Left cardiac atrium (tissue), 4 donors: ENCODE measurements at places on chromosomes 6 and 20.
A peak's percentile ranks its signal among the peaks of the same experiment; 100 is the strongest.

DNA sequence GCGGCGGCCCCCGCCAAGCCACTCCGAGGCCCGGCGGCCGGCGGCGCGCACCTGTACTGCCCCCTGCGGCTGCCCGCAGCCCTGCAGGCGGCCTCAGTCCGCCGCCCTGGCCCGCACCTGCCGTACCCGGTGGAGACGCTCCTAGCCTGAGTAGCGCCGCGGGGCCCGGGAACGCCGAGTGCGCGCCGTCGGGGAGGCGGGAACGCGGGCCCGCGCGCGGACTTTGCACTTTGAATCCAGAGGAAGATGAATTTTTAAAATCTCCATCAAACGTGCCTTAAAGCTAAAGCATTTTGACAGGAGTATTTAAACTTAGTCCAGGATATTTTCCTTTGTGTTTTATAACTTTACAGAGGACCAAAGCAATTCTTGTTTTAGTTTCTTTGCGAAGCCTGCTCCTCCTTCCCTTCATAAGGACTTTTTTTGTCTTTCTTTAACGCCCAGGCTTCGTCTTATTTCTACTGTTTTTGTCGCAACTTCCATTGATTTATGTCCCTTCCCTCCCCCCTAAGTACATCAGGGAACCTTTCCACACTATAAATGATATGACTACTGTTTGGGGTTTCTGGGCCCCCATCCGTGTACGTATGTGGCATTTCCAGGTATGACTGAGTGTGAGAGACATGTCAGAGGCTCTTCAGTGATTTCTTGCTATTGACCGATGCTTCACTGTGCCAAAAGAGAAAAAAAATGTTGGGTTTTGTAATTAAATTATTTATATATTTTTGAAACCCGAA is 2.0 kb downstream of the FOXQ1 start:
- no peak for DNase-seq

- DNase-seq: no peak
Measured at GRCh38 chr6:79628466-79629288, 2.5 kb upstream of the SH3BGRL2 start.

DNA sequence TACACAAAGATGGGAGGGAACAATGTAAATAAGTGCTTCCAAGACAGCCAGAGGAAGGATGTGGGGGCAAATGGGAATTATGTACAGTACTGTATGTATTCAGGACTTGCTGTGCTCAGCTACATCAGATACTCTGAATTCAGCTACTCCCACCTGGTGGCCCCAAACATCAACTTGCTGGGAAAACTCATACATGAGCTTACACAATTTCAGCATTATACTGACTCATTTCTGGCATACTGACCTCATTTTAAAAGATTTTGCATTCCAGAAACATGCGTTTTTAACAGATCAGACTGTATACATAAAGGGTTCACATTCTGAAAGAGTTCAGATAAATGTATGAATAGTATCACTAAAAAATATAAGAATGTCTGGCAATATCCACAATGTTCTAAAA is 59.7 kb downstream of the GPX5 start:
- no peak for DNase-seq

DNA sequence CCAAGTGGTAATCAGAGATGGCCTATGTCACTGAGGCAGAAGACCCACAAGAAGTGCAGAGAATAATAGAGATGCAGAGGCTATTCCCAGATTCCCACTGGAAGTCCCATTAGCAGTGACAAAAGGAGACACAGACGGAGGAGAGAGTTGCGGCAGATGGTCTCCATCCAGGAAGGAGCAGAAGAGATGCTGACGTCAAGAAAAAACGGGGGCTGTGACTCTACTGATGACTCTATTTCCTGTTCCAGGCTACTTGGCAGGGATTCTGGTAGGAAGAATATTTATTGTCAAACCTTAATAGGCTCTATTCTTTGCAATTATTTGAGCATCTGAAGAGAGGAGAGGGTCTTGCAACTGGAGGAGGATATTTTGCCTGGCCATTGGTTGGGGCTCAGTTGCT is 246.0 kb upstream of the ECI2 start:
- DNase-seq: no peak

DNA sequence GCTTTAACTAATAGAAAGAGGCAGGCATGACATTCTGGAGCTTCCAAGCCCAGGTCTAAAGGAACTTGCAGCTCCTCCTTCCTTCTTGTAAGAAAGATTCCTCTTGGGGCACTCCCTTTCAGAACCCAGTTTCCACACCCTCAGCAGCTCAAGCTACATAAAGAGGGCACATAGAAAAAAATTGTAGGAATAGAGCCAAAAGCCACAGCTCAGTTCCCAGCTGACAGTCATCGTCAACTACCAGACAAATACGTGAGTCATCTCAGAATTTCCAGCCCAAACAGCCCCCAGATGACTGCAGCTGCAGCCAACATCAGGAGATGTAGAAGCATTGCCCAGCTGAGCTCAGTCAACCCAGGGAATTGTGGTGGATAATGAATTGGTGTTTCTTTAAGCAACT is 349.8 kb upstream of the ARID1B start:
- DNase-seq: peak; percentile 55

DNA sequence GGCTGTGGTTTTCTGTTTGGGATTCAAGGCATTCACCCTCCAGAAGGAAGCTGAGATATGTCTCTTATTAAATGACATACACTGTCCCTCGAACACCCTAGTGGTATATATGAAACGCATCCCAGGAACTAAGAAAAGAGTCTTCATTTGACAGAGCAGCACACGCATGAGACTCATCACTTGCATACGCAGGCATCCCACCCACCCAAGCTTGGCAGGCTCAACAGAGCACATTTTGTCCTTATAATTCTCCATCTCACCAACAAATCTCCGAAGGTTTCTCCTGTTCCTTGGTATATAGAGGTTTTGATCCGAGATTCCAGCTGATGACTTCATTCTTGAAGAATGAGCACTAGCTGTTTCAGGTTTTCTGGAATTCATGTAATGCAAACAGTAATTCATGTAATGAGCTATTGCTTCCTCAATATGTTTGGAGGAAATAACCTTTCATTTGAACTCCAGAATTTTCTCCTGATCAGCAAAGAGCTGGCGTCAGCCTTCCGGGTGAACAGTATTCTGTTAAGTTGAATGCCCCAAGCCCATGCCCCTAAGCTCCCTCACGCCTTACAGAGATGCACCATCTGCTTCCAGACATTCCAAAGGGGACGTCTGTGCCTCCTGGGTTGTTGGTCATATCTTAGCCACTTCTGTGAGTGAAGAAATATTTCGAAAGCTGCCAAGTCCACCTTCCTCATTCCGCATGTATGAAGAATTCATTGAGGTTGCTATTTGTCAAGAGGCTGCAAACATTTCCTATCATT is 66.0 kb upstream of the CDH4 start:
- no peak for DNase-seq

GRCh38 chr20:46897328-46897880 is 2.8 kb downstream of the EYA2 start:
- DNase-seq: no peak

- no peak for DNase-seq
Measured at GRCh38 chr6:17267566-17267965, 13.6 kb upstream of the RBM24 start.

GRCh38 chr6:159577564-159577963 is 115.5 kb downstream of the SOD2 start:
- DNase-seq: no peak

GRCh38 chr20:59063358-59064213 is 21.0 kb upstream of the PRELID3B start:
- DNase-seq: peak; percentile 80

- no peak for DNase-seq
Measured at GRCh38 chr6:19268117-19268516, 569.1 kb upstream of the ID4 start.

DNA sequence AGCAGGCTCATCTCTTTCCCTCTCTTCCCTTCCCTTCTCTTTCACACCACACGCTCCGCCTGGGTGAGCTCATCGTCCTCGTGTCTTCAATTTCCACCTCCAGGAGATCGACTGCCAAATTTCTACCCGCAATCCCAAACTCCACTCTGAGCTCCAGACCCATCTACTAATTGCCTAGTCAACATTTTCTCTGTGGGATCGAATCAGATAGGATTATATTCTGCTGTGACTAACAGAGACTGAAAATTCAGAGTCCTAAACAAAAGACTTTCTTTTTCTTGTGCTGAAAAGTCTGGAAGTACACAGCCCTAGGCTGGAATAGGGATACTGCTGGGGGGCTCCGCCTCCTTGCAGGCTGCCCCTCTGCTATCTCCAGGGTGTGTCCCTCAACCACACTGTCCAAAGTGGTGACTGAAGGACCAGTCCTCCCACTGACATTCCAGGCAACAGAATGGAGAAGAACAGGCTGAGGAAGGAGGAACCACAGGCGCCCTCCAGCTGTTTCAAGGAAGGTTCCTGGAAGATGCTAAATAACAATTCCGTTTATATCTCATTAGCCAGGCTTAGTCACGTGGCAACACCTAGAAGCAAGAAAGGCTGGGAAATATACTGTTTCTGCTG is 5.0 kb upstream of the HSPA12B start:
- no peak for DNase-seq

- DNase-seq: peak; percentile 76
Measured at GRCh38 chr20:35344354-35344837, 52.2 kb upstream of the FAM83C start.

GRCh38 chr6:66103954-66104353 is 396.9 kb upstream of the EYS start:
- DNase-seq: no peak

GRCh38 chr20:49704932-49705336 is 8.7 kb downstream of the B4GALT5 start:
- DNase-seq: no peak

DNA sequence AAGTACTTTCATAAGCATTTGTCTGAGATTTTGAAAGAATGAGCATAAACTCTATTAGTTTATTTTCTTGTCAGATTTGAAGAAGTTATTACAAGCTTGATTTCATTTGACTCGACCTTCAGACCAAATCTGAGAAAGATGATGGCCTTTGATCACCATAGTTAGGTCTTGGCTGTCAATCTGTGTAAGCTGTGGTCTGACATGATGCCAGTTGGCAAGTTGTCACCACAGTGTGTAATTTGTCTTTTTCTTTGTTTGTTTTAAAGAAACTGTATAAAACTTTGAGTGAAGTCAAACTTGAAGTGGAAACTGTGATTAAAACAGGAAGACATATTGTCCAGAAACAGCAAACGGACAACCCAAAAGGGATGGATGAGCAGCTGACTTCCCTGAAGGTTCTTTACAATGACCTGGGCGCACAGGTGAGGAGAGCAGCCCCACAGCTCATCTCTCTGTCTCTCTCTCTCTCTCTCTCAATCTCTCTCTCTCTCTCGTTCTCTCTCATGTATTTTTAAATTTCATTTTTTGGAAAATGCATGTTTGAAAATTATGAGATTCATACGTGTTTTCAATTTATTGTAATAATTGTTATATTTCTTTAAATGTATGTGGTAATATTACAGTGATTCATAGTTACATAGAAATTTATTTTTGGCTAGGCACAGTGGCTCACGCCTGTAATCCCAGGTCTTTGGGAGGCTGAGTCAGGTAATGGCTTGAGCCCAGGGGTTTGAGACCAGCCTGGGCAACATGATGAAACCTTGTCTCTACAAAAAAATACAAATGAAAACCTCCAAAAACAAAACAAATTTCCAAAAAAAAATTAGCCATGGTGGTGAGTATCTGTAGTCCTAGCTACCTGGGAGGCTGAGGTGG is 208.1 kb downstream of the UTRN start:
- DNase-seq: no peak

DNA sequence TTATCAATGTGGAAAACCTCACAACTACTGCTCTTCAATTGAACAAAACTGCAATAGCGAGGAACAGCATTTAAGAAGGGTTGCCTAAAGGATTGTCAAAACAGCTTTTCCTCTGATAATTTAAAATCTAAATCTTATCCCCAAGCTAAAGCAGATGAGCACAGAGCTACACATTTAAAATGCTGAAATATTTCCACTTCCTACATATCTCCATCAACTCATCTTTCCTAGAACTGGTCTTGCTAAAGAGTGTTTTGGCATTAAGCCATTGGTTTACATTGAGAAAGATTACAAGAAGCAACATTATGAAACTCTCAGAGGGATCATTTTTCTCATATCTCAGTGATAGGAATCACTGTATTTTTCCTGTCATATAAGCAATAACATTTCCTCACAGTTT is 3.6 kb downstream of the OR10C1 start:
- no peak for DNase-seq

DNA sequence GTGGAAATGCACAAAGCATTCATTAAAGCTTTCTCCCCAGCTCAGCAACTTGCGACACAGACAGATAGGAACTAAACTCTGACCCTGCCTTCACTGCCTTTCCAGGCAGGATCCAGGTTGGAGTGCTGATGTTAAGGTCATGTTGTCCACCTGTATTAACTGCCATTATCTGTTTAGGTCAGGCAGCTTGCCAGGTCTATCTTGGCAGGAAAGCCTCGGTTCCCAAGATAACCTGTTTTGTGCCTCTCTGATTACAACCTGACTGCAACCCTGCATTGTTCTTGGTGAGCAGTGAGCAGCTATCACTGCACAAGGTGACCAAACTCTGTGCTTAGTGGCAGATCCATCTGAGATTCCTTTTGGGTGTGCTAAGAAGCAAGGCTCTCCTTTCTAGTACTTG is 23.2 kb upstream of the ELOVL2 start:
- DNase-seq: no peak

DNA sequence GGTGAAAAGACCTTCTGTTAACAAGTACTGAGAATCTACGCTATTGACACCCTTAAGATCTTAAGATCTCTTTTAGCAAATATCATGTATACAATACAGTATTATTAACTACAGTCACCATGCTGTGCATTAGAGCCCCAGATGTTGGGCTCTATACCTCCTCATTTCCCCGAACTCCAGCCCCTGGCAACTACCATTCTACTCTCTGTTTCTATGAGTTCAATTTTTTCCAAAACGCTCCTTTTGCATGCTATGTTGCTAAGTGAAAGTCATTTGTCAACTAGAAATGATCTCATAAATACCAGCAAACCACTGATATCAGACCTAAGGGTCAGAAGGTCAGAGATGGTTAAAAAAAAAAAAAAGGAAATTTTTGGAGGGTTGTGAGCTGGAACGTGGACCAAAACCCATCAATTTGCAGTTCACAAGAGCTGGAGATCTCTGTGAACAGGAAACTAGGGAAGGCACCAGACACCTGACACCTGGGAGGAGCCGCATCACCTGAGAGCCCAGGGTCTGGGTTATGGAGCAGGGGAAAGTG is 122.0 kb upstream of the KCNK16 start:
- DNase-seq: no peak

GRCh38 chr6:27495386-27496135 is 22.7 kb upstream of the ZNF184 start:
- DNase-seq: peak; percentile 60
